CD4-positive, alpha-beta T cell treated with Interleukin-21 for 1 hour (primary cell): ENCODE measurements at places on chromosomes 7 and 10.

GRCh38 chr7:29332042-29332811 lies 137.7 kb downstream of the CHN2 start:
- DNase-seq = no peak

GRCh38 chr10:15320522-15321203 lies 50.4 kb downstream of the FAM171A1 start:
- no peak for DNase-seq

GRCh38 chr7:127798023-127798422 lies 146.0 kb downstream of the SND1 start:
- DNase-seq = no peak

DNA sequence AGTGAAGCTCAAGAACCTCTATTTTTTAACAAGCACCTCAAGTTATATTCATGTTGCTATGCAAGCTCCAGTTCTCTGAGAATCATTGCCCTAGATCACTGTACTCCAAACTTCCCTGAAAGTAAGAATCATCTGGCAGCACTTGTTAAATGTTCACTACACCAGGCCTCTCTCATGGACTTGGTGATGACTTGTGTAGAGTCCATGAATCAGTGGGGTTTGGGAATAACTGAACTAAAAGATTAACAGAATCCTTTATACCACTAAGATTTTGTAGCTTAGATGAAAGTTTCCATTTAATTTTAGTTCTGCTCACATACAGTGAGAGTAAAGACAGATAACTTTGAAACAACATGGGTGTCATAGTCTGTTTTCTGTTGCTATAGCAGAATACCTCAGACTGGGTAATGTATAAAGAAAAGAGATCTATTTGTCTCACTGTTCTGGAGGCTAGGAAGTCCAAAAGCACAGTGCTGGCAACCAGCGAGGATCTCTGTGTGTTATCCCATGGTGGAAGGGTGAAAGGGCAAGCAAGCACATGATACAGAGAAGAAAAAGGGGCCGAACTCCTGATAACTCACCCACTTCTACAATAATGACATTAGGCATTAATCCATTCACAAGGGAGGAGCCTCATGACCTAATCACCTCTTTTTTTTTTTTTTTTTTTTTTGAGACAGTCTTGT lies 27.9 kb upstream of the AOAH start:
- DNase-seq = no peak

- no peak for DNase-seq
Observed at GRCh38 chr7:70405241-70405640, 726.7 kb upstream of the GALNT17 start.

DNA sequence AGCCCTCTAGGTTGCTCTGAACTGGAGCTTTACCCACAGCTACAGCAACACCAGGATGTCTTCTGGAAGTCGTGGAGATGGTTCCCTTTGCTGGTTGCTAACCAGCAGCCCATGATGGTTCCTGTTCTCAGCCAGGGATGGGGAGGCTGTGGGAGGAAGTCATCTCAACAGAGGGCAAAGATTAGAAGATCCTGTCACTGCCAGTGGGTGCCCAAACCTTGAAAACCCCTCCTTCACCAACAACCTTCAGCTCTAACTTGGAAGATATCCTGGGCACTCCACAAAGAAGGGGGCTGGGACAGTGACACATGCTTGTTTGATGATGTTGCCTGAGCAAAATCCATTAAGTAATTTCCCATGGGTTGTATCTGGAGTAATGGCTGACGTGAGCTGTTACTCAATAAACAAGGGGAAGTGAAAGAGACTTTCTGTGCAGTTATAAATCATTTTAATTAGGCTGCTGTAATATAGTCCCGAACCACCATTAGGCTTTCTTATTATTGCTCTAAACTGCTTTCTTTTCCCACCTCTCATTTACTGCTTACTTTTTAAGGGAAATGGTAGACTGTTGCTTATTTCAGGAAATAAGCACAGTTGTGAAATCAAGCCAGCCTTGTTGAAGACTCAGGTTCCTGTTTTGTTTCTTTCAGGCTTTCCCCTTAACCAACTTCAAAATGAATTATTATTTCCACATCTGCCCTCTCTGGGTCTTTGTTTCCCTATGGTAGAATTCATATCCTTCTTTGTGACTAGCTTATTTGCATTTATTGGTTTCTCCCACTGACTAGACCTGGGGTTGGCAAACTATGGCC lies 124.8 kb downstream of the PPP1R17 start:
- peak; percentile 3 for DNase-seq

DNA sequence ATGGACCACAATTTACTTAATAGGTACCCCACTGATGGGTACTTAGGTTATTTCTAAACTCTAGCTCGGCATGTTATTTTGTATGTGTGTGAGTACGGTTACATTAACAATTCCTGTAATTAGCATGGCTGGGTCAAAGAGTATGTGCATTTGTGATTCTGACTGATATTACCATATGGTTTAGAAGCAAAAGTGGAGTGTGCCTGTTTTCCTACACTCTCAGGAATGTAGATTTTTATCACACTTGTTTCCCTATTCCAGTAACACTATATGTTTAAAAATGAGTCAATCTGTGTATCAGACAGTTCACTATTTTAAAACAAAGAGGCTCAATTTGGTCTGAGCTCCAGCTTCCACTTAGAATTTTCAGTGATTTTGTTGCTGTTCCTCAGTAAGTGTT lies 44.6 kb upstream of the GSDME start:
- no peak for DNase-seq

DNA sequence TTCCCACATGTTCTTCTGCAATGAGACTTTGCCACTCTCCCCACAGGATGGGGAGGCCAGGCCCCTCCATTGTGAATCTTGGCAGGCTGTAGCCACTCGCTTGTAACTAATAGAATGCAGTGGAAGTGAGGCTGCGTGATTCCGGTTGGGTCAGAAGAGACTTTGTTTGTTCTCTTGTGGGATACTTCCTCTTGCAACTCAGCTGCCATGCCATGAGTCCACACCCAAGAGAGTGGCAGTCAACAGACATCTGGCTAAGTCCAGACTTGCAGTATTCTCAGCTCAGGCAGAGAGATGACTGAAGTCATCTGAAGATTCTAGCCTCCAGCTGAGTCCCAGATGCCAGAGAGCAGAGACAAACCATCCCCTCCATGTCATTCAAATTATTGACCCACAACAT lies 153.4 kb upstream of the GDF10 start:
- no peak for DNase-seq

DNA sequence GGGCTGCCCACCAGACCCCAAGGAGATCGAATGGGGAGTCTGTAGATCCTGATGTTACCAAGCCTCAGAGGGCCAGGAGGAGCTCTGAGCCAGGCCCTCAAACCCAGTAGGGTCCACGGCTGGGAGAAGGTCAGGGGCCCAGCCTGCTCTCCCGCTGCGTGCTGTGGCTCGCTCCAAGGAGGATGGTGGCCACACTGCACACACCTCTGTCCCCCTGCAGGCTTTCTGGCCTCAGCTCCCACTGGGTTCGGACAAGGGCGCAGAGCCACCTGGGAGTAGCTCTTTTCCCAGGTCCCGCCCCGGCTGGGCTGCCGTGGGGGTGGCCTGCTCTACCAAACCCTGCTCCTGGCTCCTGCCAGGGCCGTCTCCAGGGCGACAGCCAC lies 175.8 kb downstream of the ZNF248 start:
- no peak for DNase-seq

- DNase-seq = no peak
Observed at GRCh38 chr10:30103595-30104320, 44.4 kb upstream of the JCAD start.

DNA sequence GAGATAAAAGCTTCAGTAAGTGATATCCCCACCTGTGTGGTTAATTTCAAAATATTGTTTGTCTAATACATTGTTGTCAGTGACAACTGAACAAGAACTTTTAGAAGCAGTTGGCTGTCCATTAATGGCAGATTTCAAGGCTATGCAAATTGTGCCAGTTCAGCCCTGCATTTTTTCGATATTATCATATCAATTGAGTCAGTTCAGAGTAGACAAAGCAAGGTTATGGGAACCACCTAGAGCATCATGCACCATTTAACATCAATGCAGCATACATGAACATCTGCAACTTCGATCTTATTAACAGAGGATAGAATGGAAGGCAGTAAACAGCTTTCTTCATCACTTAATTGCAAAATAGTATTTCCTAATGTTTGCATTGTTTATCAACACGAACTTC lies 180.7 kb upstream of the KAT6B start:
- DNase-seq = no peak

- DNase-seq = peak; percentile 96
Observed at GRCh38 chr7:5396999-5397663, 26.5 kb downstream of the TNRC18 start.

- peak; percentile 46 for DNase-seq
Observed at GRCh38 chr7:76358011-76358480, 745 bp downstream of the YWHAG start.

- no peak for DNase-seq
Observed at GRCh38 chr7:31051598-31052486, at the start of gene ADCYAP1R1. TSS of gene ADCYAP1R1 (plus strand) at chr7:31052308. CDS start at chr7:31063265, 10,957 bp downstream.

DNA sequence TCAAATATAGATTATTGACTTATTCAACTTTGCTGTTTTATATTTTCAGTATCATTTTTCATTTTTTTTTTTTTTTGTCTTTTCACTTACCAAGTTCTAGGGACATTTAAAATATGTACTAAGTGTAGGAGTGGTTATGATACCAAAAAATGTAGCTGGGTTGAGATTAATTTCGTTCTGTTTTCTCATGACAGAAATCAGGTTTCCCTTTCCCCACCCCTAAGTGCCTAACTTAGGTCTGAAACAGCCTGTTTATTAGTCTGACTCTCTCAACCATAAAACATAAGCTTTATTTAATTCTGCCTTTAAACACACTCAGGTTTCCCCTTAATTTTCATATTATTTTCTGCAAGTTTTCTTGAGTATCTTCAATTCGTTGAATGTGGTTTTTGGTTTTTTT lies 22.1 kb downstream of the TMEM106B start:
- no peak for DNase-seq

DNA sequence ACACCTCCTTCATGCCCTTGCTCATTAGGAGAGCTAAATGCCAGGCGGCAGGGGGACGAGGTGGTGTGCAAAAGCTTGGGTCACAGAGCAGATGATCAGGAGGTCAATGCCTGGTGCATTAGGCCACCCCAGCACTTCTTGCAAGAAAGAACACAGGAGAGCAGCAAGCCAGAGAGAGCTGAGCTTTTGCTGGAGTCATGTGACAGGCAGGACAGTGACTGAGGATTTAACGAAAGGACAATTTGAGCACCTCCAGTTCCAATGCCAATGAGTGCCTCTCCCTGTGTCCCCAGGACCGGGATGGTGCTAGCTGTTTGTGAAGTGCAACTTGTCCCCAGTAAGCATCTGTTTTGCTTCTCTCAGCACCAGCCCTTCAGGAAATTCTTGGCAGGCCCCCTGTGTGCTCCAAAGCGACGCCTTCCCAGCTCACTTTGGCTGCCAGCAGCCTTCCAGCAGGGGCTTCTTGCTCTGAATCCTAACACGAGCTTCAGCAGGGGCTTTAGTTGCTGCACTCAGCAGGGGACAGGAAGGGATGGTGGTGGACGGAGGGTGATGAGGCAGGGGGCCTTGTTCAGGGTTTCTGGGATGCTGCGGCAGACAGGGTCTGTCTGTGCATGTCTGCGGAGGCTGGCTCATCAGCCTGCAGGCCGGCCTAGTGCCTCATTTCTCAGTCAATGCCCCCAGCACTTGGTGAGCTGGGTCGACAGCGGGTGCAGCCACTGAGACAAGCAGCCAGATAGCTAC lies 368.1 kb downstream of the RPS24 start:
- no peak for DNase-seq

- DNase-seq = no peak
Observed at GRCh38 chr10:18378766-18379165, 238.5 kb downstream of the CACNB2 start.

DNA sequence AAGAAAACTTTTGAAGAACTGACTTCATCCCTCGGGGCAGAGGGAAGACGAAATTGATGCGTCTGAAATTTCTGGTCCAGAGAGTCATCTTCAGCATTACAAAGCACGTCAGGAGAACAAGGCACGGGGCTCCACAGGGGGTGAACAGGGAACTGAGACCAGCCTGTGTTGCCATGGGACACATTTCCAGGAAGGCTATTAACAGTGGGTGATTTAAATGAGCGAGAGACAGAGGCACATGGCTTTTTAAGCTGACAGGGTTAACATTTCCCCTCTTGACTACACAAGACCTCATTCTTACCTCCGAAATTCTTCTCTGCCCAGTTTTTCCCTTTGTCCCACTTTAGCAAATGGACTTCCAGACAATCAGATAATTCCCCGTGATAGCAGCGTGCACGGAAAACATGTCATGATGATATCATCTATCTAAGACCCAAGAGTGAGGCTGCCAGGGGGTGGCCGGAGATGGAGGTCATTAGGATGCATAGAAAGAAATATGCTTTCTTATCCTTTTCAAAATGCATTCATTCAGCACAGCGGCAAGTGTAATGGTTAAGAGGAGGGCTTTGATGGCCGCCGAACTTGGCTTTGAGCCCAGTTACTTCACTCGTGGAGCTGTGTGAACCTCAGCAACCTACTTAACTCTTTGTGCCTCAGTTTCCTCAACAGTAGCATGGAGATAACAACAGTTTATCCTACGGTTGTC lies 248.0 kb downstream of the PRPF18 start:
- no peak for DNase-seq

DNA sequence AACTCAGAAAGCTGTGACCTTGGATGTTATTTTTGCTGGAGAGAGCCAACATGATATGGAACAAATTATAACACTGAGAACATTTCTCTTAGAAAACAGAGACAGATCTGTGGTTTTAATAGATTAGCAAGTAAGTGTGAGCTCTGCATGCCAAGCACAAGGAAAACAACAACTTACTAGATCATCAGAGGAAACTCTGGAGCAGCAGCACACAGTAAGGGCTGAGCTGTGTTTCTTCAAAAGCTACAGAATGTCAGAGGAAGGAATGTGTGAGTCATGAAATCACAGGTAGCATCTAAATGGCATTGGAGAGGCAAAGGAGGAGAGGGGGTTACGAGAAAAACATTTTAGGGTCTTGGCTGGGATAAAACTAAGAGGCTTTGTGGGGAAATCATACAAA lies 283.4 kb upstream of the FZD8 start:
- DNase-seq = no peak

- DNase-seq = no peak
Observed at GRCh38 chr10:103276896-103277712, at the start of gene INA. TSS of gene INA (plus strand) at chr10:103277138. CDS start at chr10:103277212, 74 bp downstream.

- no peak for DNase-seq
Observed at GRCh38 chr10:36271627-36272340, 629.7 kb upstream of the FZD8 start.

GRCh38 chr7:37311355-37311754 lies 137.3 kb downstream of the ELMO1 start:
- peak; percentile 52 for DNase-seq

- DNase-seq = no peak
Observed at GRCh38 chr7:69773535-69774225, 175.4 kb downstream of the AUTS2 start.

GRCh38 chr7:151380199-151381097 lies 29.4 kb downstream of the WDR86 start:
- no peak for DNase-seq

DNA sequence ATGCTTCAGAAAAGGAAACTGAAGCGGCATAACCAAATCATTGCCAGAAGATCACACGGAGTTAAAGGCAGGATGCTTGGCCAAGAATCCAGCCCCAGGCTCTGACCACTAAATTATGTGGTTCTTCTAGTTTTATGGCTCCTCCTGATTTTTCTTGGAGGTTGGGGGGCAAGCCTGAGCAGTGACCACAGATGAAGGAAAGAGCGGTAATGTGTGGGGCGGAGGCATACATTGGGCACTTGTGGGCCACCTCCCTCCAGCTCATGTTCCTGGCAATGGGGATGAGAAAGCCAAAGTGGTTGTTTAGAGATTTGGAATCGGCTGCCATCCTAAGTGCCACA lies 3.2 kb downstream of the TRPV6 start:
- no peak for DNase-seq
